ENCODE measurements at places on chromosomes 12 and 14. TPM values are rescaled to one million over a fixed set of nuclear protein-coding genes. Genes with fewer than 3 reads are reported as not detected.

Gene OTX2
- total RNA-seq: not detected

Gene CACNA1C
- 13.9 TPM for total RNA-seq

Gene ANKRD33
- 0.06 TPM for total RNA-seq

Gene PPP4R4
- total RNA-seq: not detected

Gene ADCY4
- total RNA-seq: 2.6 TPM

Gene NKX2-8
- not detected for total RNA-seq

Gene GPR68
- total RNA-seq: 0.75 TPM

Gene POTEM
- not detected for total RNA-seq

Gene CHST11
- 8.3 TPM for total RNA-seq

Gene CIROP
- total RNA-seq: 0.06 TPM

Gene NR1H4
- not detected for total RNA-seq

Gene CDC42BPB
- total RNA-seq: 79.0 TPM

Gene STK38L
- total RNA-seq: 24.6 TPM

Gene STX2
- total RNA-seq: 46.5 TPM

Gene CMKLR1
- 6.5 TPM for total RNA-seq

Gene KRT79
- not detected for total RNA-seq

Gene LALBA
- not detected for total RNA-seq

Gene GYS2
- total RNA-seq: not detected

Gene GARIN6
- not detected for total RNA-seq

Gene TBX5
- not detected for total RNA-seq

Gene ZDHHC22
- not detected for total RNA-seq

Gene IKBIP
- 36.2 TPM for total RNA-seq

Gene TAS2R9
- total RNA-seq: 0.19 TPM

Gene MYF5
- total RNA-seq: not detected

Gene STXBP6
- total RNA-seq: not detected

Gene CPNE6
- total RNA-seq: not detected

Gene UNC79
- under 0.01 TPM for total RNA-seq

Gene ZNF384
- 10.6 TPM for total RNA-seq

Gene ASPG
- not detected for total RNA-seq

Gene KRT80
- 0.62 TPM for total RNA-seq

Gene NELL2
- total RNA-seq: not detected

Gene POTEG
- not detected for total RNA-seq

Gene LHX5
- total RNA-seq: not detected

Gene RBMS2
- total RNA-seq: 19.6 TPM

Gene PLEKHA5
- total RNA-seq: 22.8 TPM

Gene ENO2
- 16.2 TPM for total RNA-seq

Gene AQP2
- total RNA-seq: not detected

Gene KRT4
- total RNA-seq: not detected

Gene CLEC2A
- not detected for total RNA-seq

Gene IAPP
- not detected for total RNA-seq

Gene PRB2
- total RNA-seq: not detected

Gene VWF
- total RNA-seq: 2.5 TPM

Gene PLA2G1B
- total RNA-seq: not detected

Gene LGR5
- total RNA-seq: 0.79 TPM

Gene SPIC
- not detected for total RNA-seq

Measured in aortic smooth muscle cell (primary cell).